ENCODE measurements at places on chromosomes 2 and 18.

DNA sequence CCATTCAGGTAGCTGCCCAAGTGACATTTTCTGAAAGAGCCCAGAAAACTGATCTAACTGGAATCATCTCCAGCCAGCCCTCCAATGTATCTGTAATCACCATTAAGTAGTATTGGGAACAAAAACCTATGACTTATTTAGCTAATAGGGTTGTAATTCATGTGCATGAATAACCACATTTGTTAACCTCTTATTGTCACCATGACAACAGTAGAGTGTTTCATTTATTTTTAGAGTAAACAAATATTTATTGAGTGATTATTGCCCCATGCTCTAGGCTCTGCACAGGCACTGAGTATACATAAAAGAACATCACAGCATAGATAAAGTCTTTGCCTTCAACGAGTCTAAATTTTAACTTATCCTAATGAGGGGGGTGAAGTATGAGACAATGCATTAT lies 265.4 kb upstream of the UBE2E3 start:
- DNase-seq, result no peak

GRCh38 chr2:174659069-174659900 lies 61.7 kb upstream of the WIPF1 start:
- DNase-seq, result no peak

- peak; percentile 30 for DNase-seq
Observed at GRCh38 chr18:75003039-75003438, 205.9 kb downstream of the PTGR3 start.

DNA sequence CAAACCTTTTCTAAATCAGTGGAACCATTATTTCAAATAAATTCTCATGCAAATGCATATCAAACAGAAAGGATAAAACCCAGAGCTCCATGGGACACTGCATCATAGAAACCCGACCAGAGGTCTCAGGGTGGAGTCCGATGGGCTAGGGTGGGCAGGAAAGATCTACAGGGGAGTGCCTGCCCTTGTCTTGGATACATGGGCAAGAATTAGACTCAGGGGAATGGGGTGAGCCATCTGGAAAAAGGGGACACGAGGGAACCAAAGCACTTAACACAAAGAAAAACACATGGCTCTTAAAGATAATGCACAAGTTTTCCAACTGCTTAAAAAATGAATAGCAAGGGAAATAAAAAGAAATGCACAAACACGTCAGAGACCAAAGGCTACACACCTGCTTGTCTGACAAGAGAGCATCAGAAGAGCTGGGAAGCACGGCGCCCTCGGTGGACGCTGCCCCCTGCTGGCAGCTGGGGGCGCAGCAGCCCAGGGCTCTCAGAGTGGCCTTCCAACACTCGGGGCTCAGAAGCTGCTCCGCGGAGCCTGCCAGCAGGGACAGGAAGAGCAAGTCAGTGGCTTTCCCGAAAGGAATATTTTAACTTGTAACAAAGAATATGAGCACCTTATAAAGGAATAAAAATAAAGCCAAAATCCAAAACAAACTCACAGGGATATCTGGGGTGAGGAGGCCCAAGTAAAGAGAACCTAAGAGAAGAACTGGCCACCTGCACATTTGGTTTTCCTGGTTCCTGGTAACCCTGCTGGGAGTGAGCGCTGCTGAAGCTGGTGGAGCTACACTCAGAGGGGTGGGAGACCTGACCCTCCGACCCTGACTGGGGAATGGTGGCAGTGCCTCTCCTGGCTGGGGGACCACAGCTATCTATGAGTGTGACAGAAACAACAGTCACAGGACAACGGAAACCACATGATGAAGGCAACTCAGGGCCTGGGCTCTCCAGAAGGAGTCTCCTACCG lies 54.5 kb downstream of the SIGLEC15 start:
- peak; percentile 59 for DNase-seq

GRCh38 chr2:216165711-216166110 lies 56.6 kb downstream of the XRCC5 start:
- DNase-seq, result no peak

GRCh38 chr2:182117196-182117595 lies 131.5 kb downstream of the PPP1R1C start:
- peak; percentile 53 for DNase-seq

GRCh38 chr2:234427081-234428061 lies 69.5 kb downstream of the ARL4C start:
- peak; percentile 92 for DNase-seq

DNA sequence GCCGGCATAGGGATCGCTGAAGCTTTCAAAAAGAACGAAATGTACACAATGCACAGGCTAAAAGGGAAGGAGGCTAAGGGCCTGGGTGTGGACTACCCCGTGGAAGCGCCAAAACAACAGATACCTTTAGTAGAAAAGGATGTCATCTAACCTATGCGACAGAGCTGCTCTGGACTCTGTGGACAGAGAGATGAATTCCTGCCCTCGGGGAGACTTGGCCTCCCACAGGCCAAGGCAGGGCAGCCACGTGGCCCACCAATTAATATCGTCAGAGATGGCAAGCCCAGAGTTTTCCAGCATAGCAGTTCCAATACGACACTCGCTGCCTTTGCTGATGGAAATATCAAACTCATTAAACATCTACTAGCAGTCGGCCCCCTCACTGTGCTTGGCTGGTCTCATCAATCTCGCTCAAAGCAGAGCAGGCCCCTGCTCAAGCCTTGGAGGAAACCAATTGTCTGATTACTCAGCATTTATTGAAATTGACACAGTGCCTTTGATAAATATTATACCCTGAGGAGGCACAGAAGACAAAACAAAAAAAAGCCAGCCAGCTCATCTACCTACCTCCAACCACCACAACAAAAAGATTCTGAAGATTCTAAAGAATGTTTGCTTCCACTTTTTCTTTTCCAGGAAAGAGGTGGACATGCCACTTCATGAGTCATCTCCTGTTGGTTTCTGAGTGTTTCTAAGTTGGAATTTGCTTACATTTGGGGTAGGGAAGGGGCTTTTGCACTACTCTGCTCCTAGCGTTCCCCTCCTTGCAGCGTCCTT lies 79.0 kb upstream of the ACAA2 start:
- DNase-seq, result no peak

DNA sequence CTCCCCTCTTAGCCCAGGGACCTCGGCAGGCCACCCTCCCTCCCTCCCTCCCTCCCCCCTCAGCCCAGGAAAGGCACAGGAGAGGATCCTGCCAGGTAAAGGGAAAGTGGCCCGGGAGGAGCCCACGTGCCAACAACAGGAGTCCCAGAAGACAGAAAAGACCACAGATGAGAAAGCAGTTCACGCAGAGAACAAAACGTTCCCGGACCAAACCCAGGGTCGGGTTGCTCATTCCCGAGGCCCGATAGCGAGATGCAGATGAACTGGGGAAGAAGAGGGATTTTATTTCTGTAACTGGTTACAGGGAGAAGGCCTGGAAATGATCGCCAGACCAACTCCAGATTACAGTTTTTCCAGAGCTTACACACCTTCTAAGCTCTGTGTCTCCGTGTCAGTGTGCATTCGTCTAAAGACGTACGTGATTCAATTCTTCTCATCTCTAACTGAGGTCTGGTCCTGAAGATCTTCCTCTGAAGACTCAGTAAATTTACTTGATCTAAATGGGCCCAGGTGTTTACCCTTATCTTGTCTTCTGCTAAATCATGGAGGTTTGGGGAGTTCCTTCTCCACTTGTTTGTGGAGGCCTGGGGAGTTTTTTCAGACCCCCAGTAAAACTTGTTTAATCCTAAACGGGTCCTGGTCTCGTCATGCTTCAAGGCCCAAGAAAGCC lies 807 bp upstream of the NEU4 start:
- no peak for DNase-seq

- peak; percentile 55 for DNase-seq
Observed at GRCh38 chr2:17857021-17857420, 21.4 kb upstream of the KCNS3 start.

GRCh38 chr2:440403-440740 lies 152.5 kb upstream of the ALKAL2 start:
- no peak for DNase-seq

DNA sequence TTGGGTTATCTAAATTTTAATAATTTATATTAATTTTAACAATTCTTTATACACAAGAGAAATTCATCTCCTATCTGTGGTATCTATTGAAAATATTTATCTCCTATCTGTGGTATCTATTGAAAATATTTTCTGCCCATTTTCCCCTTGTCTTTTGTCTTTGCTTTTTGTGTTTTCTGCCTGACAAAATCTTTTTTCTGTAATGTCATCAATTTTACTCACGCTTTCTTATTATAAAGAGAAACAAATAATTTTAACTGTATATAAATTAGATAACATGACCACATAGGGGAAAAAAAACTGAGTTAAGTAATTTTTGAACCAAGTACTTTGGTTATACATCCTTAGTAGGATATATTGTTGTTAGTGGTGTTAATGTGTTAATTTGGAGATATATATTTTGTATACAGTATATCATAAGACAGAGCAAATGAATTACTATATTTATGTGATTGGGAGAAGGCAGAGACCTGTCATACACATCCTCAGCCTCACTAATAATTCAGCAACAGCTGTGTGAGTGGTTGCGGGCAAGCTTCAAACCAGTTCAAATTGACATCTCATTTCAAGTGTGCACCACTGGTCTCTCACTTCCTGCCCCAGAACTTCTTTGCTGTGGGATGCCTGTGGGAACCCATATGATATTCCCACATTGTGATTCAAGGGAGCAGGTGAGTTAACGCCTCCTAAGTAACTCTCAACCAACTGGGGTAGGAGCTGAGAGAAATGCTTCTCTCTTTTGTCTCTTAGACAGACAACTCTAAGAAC lies 292.4 kb downstream of the SP3 start:
- no peak for DNase-seq

DNA sequence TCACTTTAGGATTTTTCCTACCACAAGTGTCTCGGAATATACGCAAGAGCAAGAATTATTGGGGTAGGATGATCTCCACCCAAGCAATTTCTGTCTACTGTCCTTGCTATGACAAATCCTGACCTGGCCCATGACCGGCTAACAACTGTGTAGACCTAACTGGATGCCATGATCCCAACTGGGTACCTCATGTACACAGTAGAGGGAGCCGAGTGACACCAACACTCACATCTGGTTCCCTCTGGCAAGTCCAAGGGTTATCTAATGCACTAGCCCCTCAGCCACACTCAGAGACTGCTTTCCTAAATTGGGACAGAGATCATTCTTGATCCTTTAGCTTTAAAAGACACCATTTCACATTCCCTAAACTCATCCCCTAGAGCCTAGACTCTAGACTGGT lies 60.7 kb upstream of the ZNF532 start:
- no peak for DNase-seq

DNA sequence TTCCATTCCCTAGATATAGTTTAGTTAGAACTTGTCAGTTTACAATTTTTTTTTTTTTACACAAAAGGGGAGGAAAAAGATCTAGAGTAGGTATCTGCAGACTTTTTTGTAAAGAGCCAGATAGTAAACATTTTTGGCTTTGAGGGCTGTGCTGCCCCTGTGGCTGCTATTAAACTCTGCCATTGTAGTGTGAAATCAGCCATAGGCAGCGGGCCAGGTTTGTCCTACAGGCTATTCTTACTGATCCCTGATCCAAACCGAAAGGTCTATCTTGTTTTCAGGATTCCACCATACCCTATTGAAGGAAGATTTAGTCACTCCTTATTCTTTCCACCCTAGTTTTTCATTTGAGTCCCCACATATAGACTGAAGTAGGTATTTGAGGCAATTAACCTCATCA lies 203.4 kb downstream of the RND3 start:
- no peak for DNase-seq

GRCh38 chr2:46485002-46485401 lies 5.6 kb downstream of the TMEM247 start:
- no peak for DNase-seq

DNA sequence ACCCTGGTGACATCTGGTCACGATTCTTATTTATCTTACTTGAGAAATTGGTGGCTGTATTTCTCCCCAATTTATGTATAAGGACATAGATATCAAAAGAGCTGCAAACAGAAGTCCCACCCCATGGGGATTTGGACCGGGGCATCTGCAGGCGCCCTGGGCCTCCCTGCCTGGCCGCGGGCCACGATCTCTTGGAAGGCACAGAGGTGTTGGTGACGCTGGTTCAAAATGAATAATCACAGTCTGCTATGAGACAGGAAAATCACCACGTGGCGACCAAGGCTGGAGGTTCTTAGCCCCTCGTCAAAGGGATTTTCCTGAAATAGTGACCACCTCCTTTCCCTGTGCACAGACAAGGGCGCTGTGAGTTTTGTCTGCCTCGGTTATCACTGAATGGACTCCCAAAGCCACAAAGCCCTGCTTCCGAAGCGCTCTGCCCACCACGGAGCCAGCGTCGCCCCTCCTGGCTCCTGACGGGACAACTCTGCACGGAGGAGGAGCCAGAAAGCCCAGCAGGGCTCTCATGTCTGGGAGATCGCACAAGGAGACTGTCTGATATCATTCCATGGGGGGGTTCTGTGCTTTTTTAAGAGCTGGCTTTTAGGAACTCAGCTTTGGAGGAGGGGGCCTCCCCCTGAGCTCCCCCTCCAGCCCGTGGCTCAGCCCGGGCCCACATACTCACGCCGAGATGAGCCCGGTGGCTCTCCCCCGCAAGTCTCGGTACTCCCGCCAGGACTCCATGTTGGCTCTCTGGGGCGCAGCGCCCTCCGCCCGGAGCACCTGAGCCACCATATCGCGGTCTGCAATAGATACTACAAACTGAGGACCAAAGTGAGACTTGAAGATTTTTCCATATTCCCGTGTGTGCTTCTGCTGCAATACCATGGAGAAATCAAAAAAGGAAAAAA lies 14.6 kb downstream of the CYP27C1 start:
- no peak for DNase-seq

GRCh38 chr2:25029183-25029554 lies 12.7 kb upstream of the EFR3B start:
- DNase-seq, result no peak

GRCh38 chr18:71707985-71708500 lies 836.1 kb downstream of the CBLN2 start:
- DNase-seq, result no peak

DNA sequence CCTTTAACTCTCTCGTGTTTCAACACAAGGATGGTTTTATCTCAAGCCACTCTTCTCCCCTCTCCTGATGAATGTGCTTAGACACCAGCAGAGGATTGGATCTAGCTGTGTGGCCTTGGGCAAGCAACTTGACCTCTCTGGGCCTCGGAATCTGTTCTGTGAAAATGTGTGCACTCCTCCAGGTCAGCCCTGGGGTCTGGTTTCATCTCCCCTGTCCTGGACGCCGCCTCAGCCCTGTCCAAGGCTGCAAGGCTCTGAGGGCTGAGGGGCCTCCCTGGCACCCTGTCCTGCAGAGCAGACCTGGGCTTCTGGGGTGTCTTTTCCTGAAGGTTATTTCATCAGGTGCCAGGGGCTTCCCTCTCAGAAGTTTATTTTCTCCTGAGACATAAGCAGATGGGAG lies 28.5 kb downstream of the CNDP1 start:
- DNase-seq, result no peak

GRCh38 chr2:128159437-128159836 lies 68.4 kb downstream of the UGGT1 start:
- DNase-seq, result no peak

DNA sequence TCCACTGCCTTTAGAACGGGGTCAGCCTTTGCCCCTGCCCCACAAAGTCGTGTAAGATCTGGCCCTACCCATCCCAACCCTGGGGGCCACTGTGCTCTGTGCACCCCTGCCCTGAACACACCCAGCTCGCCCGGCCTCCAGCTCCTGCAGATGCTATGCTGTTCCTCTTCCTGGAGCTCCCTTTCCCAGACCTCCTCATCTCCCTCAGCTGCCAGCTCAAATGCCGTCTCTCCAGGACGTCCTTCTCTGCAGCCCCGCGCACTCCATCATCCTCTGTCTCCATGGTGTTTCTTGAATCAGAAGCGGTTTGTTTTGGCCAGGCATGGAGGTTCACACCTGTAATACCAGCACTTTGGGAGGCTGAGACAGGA lies 94.1 kb downstream of the SH3BP4 start:
- no peak for DNase-seq

GRCh38 chr18:54052732-54053429 lies 171.6 kb downstream of the MBD2 start:
- no peak for DNase-seq

- no peak for DNase-seq
Observed at GRCh38 chr2:16318474-16319195, 347.0 kb downstream of the CYRIA start.
